SK-MEL-5 (cell line): ENCODE measurements at places on chromosomes 3 and 15.

DNA sequence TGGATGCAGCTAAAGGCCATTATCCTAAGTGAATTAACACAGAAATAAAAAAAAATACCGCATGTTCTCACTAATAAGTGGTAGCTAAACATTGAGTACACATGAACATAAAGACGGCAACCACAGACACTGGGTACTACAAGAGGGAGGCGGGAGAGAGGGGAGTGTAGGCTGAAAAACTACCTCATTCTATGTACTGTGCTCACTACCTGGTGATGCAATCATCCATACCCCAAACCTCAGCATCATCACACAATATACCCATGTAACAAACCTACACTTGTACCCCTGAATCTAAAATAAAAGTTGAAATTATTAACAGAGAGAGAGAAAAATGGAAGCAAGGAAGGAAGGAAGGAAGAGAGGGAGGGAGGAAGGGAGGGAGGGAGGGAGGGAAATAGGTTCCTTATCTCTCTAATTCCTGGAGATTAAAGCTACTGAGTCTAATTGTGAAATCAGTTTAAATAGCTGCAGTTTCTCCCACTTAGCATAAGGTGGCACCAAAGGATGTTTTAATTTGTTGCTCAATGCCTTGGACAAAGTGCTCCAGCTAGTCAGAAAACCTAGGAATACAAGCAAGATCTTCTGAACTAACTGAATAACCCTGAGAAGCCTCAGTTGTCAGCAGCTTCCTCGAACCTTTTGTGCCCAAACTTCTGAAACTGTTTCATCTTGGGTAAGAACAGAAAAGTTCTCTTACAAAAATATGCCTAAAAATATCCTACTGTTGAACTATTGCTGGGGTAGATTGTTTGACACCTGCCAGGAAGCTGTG, 79.4 kb upstream of the ATP11B start:
- DNase-seq, result peak; percentile 83

DNA sequence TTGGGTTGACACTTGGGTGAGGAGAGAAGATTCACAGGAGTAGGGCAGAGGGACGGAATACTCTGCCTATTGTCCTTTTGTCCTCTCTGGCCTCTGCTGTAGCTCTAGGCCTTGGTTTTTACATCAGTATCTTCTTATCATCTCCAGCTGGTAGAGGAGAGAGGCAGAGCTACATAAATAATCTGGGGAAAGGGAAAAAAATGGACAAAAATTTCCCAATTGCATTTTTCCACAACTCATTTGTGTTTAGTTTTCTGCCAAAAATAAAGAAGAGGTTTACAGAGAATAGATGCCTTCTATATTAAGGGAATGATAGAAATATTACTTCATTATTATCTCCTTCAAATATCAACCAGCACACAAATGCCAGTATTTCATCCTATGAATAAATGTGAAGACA, 216.4 kb upstream of the P2RY1 start:
- no peak for DNase-seq

DNA sequence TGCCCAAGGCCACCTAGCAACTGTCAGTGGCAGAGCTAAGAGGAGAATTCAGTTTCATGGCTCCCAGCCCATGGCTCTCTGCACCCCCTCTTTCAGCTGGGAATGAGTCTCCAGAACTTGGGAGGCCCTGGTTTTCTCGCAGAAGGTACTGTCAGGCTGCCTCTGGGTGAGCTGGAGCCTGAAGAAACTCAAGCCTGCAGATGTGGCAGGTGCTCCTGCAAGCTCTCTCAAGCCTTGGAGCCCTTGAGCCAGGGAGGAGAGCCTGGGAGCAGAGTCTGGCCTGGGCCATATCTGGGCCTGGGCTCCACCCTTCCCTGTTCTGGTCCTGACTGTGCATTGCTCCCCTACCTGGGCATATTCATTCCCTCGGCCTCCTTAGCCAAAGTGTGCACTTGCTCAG, 74.4 kb upstream of the TLE3 start:
- no peak for DNase-seq

DNA sequence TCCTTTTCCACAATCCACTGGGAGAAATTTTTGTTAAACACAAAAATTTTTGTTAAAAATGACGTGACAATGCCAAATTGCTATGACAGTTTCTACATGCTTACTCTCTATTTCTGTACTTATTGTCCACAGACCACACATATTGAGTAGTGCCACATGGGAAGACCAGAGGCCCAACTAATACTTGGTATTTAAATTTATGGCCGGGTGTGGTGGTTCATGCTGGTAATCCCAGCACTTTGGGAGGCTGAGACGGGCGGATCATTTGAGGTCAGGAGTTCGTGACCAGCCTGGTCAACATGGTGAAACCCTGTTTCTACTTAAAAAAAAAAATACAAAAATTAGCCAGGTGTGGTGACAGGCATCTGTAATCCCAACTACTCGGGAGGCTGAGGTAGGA, 20.3 kb downstream of the ZBTB11 start:
- no peak for DNase-seq

DNA sequence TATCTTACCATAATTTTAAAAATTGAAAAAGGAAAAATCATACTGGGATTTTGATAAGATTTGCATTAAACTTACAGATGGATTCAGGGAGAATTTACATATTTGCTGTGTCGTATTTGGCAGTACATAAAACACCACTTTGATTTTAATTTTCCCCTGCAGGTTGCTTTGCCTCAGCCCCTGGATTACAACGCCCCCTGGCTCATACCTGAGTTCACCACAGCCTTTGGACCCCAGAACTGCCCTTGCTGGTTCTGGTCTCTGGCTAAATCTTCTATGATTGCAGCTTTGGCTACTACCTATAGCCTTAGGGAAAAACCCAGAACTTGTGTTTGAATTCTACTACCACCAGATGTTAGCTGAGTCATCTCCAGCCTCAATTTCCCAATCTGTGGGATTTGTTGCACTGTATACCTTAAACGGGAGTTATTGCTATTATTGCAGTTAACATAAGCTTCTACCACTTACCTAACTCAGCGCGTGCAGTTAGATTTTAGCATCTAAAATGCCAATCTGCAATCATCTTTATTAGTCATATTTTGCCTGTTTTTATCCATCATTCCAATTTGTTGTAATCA, 315.7 kb upstream of the GADL1 start:
- DNase-seq, result no peak

DNA sequence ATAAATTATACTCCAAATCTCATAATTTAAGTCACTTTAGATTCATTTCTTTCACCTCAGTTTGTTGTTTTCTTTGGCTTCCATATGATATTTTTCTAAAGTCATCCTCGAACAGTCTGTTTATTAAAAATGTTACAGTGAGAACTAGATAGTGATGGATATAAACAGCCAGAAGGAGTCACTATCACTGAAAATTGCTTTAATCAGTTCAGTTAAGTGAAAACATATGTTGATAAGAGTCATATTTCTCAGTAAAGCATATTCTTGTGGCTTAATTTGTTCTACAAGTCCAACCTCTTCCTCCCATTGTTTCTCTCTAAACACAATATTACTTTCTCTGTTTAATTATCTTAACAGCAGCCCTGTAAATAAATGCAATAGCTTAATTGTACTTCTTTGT, 427.5 kb upstream of the ALCAM start:
- DNase-seq, result no peak

GRCh38 chr3:29430558-29430971, 149.7 kb downstream of the RBMS3 start:
- peak; percentile 44 for DNase-seq

DNA sequence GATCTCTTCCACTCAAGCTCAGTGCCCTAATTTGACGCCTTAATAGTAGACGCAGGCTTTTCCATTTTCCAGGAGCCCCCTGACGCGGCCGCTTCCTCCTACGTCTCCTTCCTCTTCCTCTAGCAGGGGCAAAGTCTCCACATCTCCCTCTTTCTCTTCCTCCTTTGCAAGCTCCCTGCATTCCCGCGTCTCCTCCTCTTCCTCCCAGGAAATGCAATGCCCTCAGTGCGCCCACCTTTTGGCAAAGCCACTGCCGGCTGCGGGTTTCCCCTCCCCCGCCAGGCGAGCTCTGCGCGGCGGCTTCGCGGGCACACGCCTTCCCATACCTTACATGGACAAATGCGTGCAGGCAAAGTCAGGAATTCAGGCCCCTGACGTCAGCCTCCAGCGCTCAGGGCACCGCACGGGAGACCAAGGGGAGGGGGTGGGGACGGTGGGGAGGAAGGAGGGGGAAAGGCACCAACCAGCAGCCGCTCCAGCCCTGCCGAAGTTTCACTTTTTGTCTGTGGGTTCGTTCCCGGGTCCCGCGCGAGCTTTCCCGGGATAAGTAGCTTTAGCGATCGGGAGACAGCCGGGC, 432 bp upstream of the LPP start:
- peak; percentile 91 for DNase-seq

GRCh38 chr15:75451674-75452363, at the start of gene SIN3A:
TSS of gene SIN3A (minus strand) at chr15:75451690. CDS start at chr15:75430375, 21,315 bp downstream.
- peak; percentile 100 for DNase-seq

DNA sequence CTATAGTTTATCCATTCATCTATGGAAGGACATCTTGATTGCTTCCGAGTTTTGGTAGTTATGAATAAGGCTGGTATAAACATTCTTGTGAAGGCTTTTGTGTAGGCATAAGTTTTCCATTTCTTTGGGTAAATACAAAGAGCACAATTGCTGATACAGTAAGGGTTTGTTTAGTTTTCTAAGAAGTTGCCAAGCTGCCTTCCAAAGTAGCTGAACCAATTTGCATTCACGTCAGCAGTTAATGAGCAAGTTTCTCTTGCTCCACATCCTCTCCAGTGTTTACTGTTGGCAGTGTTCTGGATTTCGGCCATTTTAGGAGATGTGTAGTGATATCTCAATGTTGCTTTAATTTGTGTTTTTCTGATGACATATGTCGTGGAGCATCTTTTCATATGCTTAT, 34.2 kb downstream of the GABRA5 start:
- peak; percentile 84 for DNase-seq

GRCh38 chr15:91116113-91117067, 16.3 kb downstream of the SV2B start:
- DNase-seq, result peak; percentile 84

DNA sequence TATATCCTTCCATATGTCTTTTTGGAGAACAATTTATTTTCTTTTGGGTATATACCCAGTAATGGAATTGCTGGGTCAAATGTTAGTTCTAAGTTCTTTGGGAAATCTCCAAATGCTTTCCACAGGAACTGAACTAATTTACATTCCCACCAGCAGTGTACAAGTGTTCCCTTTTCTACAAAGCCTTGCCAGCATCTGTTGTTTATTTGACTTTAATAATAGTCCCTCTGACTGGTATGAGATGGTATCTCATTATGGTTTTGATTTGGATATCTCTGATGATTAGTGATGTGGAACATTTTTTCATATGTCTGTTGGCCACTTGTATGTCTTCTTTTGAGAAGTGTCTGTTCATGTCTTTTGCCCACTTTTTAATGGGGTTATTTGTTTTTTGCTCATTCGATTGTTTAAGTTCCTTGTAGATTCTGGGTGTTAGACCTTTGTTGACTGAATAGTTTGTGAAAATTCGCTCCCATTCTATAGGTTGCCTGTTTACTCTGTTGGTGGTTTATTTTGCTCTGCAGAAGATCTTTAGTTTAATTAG, 48.4 kb downstream of the TMEM45A start:
- no peak for DNase-seq

- no peak for DNase-seq
Measured at GRCh38 chr15:92651877-92652575, 3.5 kb downstream of the FAM174B start.

DNA sequence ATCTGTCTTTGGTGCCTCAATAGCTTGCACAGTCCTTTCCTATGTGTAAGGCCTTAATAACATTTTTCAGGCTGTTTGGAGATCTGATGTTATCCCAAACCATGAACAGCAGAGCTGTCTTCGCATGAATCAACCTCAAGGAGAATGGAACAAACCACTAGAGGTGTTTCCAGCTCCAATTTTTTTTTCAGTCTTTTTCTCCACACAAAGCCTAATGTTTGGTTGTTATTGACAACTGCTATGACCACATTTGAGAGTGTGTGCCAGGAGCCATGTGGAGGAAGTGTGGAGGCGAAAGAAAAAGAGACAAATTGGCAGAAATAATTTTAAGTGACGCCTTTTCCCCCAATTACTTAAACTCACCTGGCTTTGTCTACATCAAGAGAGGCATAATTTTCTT, 38.7 kb downstream of the RTP4 start:
- DNase-seq, result no peak

DNA sequence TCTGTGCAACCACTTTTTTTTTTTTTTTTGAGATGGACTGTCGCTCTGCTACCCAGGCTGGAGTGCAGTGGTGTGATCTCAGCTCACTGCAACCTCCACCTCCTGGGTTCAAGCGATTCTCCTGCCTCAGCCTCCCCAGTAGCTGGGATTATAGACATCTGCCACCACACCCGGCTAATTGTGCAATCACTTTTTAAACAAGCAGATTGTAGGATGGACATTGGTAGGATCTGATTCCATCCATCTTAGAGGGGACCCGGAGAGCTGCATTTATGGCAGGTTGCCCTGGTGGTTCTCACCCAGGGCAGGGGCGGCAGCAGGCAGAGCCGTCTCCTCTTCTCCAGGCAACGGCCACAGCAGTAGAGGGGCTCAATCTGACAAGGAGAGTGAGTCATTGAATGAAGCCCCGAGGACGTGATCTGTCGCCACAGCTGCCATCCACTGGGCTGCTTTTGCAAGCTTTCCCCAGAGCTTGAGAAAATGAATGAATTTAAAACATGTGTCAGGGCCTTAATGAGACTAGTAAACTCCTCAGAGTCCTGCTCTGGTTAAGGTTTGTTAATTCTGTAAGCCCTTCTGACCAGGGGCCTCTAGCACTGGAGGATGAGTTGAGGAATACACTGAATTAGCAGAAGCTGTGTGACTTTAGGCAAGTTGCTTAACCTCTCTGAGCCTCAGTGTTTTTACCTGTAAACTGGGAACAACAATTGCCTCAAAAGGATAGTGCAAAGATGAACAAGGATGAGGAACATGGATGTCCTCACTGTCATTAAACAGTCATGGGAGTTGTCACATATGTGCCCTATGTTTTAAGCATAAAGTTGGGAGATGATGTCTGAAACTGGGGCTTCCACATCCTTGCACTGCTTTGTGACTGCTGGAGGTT, 129.1 kb downstream of the ASB7 start:
- no peak for DNase-seq

DNA sequence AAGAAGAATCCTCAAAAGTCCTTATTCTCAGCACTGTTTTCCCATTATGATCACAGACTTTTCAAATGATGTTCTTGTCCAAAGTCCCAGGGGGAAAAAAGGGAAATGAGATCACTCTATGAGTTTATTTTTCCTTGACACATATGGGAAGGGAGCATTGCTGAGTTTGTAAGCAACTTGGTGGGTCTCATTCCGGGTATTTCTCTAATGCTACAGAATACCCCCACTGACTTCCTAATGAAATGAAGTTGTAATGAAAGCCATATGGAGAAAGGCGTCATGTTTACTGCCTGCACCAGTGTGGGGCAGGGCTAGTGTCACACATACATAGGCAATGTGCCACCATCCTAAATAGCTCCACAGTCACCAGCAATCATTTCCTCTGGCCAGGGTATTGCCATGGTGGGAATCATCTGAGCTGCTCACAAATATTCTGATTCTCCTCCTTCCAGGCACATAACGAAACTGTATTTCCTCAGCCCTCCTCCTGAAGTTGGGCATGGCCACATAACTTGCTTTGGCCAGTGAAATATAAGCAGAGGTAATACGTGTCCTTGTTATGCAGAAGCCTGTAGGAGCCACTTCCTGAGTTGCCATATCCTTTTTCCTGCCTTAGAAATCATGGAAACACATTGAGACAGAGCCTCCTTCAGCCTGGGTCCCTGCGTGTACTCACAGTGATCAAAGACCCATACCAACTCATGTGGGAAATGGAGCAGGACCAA, 41.0 kb upstream of the C15orf61 start:
- DNase-seq, result no peak

GRCh38 chr15:71379893-71380292, 264.6 kb downstream of the THSD4 start:
- no peak for DNase-seq
